Uterus (tissue), 4 donors: ENCODE measurements at places on chromosomes 2 and 18. TPM values are rescaled to one million over a fixed set of nuclear protein-coding genes. Genes with fewer than 3 reads are reported as not detected.

- no peak for DNase-seq
These were observed 43.5 kb downstream of the FBLN7 start for GRCh38 chr2:112181571-112182290.

GRCh38 chr2:16513626-16514025 is 152.0 kb downstream of the CYRIA start:
- no peak for DNase-seq

- no peak for DNase-seq
These were observed 471.3 kb downstream of the ZEB2 start for GRCh38 chr2:144048631-144049060.

Gene SLC23A3
- not detected for total RNA-seq

Gene ARMC9
- total RNA-seq = 47.6 TPM

GRCh38 chr2:137912371-137912770 is 51.9 kb upstream of the HNMT start:
- DNase-seq = no peak

GRCh38 chr2:31233231-31233630 is 721 bp upstream of the EHD3 start:
- no peak for DNase-seq
